ENCODE measurements at places on chromosomes 5 and 9. TPM values are rescaled to one million over a fixed set of nuclear protein-coding genes. Genes with fewer than 3 reads are reported as not detected.
A peak's percentile ranks its signal among the peaks of the same experiment; 100 is the strongest.

DNA sequence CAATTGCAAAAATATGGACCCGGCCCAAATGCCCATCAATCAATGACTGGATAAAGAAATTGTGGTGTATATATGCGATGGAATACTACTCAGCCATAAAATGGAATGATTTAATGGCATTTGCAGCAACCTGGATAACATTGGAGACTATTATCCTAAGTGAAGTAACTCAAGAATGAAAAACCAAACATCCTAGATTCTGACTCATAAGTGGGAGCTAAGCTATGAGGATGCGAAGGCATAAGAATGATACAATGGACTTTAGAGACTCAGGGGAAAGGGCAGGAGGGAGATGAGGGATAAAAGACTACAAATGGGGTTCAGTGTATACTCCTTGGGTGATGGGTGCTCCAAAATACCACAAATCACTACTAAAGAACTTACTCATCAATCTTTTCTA lies 247.6 kb upstream of the FBXL7 start:
- no peak for DNase-seq
- no peaks in the 10 kb centered on the region for H3K4me1 ChIP-seq
- H3K36me3 ChIP-seq, result no peaks in the 10 kb centered on the region
- no peak overlapping the region for H3K4me3 ChIP-seq

DNA sequence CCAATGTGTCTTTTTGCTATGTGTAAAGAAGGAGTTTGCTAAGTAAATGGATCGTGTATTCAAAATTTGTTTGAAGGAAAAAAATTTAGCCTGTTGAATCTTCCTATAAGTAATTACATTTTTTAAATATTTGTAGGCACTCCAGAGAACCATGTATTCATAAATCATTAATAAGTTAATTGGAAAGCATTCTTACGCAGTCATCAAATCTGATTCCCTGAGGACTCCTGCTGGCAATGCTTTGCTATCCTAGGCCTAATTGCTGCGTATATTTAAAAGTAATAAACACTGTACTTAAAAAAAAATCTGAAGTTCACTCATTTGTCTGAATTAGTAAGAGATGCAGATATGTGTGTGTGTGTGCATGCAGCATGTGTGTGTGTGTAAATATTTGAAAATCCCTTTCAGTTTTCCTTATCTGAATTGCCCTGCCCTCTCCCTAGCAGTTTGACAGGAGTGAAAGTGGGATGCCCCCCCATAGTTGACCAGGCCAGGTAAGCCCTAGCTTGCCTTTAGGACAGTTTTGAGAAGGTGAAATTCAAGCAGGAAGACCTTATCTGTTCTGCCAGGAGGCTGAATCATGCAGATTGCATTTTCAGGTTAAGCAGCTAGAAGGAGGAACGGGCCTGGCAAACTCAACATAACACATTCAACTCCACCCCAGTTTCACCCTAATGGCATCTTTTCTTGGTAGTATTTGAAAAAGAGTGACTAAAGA lies 81.2 kb upstream of the DNAH5 start:
- H3K4me1 ChIP-seq, result no peaks in the 10 kb centered on the region
- no peak overlapping the region for H3K27ac ChIP-seq
- H3K27me3 ChIP-seq, result peaks cover 3% of the 10 kb centered on the region
- H3K36me3 ChIP-seq, result no peaks in the 10 kb centered on the region
- DNase-seq, result no peak

- peaks cover 15% of the 10 kb centered on the region for H3K27me3 ChIP-seq
- peaks cover 61% of the 10 kb centered on the region for H3K4me1 ChIP-seq
- H3K4me3 ChIP-seq, result peak overlapping the region; percentile 72
- peaks cover 16% of the 10 kb centered on the region for H3K36me3 ChIP-seq
- peak overlapping the region; percentile 41 for H3K27ac ChIP-seq
- no peak for DNase-seq
These were observed 5.6 kb downstream of the OLFM1 start for GRCh38 chr9:135093111-135093510.

DNA sequence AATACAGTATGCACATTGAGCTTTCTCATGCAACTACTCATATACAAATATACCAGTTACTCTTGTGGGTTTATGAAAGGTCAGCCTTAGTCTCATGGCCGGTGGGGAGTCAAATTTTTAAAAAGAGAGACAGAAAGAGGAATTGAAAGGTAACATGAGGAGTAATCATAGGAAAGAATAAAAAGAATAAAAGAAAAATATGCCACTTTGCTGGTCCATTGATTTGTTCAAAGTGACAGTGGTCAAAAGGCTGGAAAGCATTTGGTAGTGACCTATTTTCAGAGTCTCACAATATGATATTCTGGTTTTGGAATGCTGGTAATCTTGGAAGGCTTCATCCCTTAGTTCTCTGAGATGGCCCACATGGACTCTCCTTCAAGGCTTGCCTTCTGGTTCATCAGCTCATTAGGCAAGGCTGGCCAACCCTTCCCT lies 67.0 kb downstream of the ZNF366 start:
- H3K36me3 ChIP-seq, result no peaks in the 10 kb centered on the region
- H3K4me3 ChIP-seq, result no peak overlapping the region
- no peak overlapping the region for H3K27ac ChIP-seq

GRCh38 chr5:108801776-108802175 lies 54.1 kb downstream of the FER start:
- H3K4me3 ChIP-seq, result no peak overlapping the region
- peaks cover 32% of the 10 kb centered on the region for H3K36me3 ChIP-seq
- no peak overlapping the region for H3K27ac ChIP-seq
- no peaks in the 10 kb centered on the region for H3K4me1 ChIP-seq
- no peaks in the 10 kb centered on the region for H3K27me3 ChIP-seq

GRCh38 chr5:58490402-58491050 lies 709 bp upstream of the GAPT start:
- H3K4me3 ChIP-seq, result no peak overlapping the region
- no peaks in the 10 kb centered on the region for H3K4me1 ChIP-seq
- no peak overlapping the region for H3K27ac ChIP-seq
- DNase-seq, result no peak
- no peaks in the 10 kb centered on the region for H3K36me3 ChIP-seq
- H3K27me3 ChIP-seq, result no peaks in the 10 kb centered on the region

- no peak within 1 kb of the TSS for H3K27ac ChIP-seq
- H3K4me3 ChIP-seq, result no peak within 1 kb of the TSS
- DNase-seq, result no peak
- H3K27me3 ChIP-seq, result no peaks in the 10 kb centered on the region
- H3K4me1 ChIP-seq, result no peaks in the 10 kb centered on the region
- peaks cover 5% of the 10 kb centered on the region for H3K36me3 ChIP-seq
These were observed at the start of gene INSL4 for GRCh38 chr9:5231212-5231611. Gene INSL4 (plus strand): TSS chr9:5231419. CDS start chr9:5231524, 105 bp downstream.

- H3K27ac ChIP-seq, result no peak overlapping the region
- H3K36me3 ChIP-seq, result peaks cover 6% of the 10 kb centered on the region
- H3K4me3 ChIP-seq, result no peak overlapping the region
- peaks cover 7% of the 10 kb centered on the region for H3K27me3 ChIP-seq
- peaks cover 12% of the 10 kb centered on the region for H3K4me1 ChIP-seq
- no peak for DNase-seq
These were observed 138.1 kb downstream of the TSSK1B start for GRCh38 chr5:113296676-113297075.

SLC4A9 gene
- not detected for total RNA-seq

GRCh38 chr5:116980581-116980980 lies 406.0 kb upstream of the SEMA6A start:
- H3K27me3 ChIP-seq, result no peaks in the 10 kb centered on the region
- H3K36me3 ChIP-seq, result no peaks in the 10 kb centered on the region
- no peak for DNase-seq
- H3K4me3 ChIP-seq, result no peak overlapping the region
- no peak overlapping the region for H3K27ac ChIP-seq

PRRX2 gene
- 2.3 TPM for total RNA-seq

GRCh38 chr9:81377320-81377719 lies 312.0 kb downstream of the TLE1 start:
- no peak overlapping the region for H3K4me3 ChIP-seq
- peak overlapping the region; percentile 22 for H3K27ac ChIP-seq
- no peaks in the 10 kb centered on the region for H3K36me3 ChIP-seq
- H3K4me1 ChIP-seq, result peaks cover 80% of the 10 kb centered on the region
- H3K27me3 ChIP-seq, result peaks cover 8% of the 10 kb centered on the region
- no peak for DNase-seq

FAM114A2 gene
- 25.8 TPM for total RNA-seq

SOHLH1 gene
- not detected for total RNA-seq

DNA sequence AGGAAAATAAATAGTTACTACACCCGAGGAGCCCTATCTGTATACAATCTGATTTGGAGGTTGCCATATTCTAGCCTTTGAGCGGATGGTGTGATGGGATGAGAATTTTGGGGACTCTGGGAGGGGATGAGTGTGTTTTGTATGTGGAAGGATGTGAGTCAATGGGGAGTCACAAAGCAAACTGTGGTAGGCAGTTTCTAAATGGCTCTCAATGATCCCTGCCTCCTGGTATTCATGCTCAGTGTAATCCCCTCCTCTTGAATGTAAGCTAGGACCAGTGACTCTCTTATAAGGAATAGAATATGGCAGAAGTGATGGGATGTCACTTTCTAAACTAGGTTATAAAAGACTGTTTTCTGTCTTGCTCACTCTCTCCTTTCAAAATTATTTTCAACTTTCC lies 205.7 kb upstream of the RIOK2 start:
- H3K4me3 ChIP-seq, result no peak overlapping the region
- H3K36me3 ChIP-seq, result no peaks in the 10 kb centered on the region
- H3K27ac ChIP-seq, result no peak overlapping the region
- DNase-seq, result no peak
- no peaks in the 10 kb centered on the region for H3K27me3 ChIP-seq

DNA sequence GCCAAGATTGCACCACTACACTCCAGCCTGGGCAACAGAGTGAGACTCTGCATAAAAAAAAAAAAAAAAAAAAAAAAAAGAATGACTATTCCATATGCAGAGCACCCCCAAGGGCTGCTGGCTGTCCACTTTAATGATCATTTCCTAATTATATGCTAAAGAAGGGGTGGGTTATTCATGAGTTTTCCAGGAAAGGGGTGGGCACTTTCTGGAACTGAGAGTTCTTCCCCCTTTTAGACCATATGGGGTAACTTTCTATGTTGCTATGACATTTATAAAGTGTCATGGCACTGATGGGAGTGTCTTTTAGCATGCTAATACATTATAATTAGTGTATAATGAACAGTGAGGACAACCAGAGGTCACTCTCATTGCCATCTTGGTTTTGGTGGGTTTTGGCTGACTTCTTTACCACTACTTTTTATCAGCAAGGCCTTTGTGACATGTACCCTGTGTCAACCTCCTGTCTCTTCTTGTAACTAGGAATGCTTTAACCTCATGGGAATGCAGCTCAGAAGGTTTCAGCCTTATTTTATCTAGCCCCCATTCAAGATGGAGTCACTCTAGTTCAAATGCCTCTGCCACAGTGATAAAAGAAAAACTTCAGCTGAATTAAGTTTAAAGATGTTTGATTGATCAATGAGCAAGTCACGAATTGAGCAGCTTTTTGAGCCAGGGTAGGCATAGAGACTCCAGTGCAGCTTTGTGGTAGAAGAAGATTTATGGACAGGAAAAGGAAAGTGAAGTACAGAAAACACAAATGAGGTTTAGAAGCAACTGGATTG lies 7.1 kb upstream of the NANS start:
- no peak overlapping the region for H3K4me3 ChIP-seq
- H3K36me3 ChIP-seq, result no peaks in the 10 kb centered on the region
- H3K27me3 ChIP-seq, result no peaks in the 10 kb centered on the region
- H3K4me1 ChIP-seq, result no peaks in the 10 kb centered on the region
- no peak for DNase-seq

- H3K36me3 ChIP-seq, result no peaks in the 10 kb centered on the region
- H3K27me3 ChIP-seq, result peaks cover 11% of the 10 kb centered on the region
- no peak overlapping the region for H3K27ac ChIP-seq
- DNase-seq, result peak; percentile 9
- H3K4me1 ChIP-seq, result no peaks in the 10 kb centered on the region
- H3K4me3 ChIP-seq, result no peak overlapping the region
These were observed 8.7 kb downstream of the SLC6A19 start for GRCh38 chr5:1209896-1210776.

- H3K4me1 ChIP-seq, result peaks cover 2% of the 10 kb centered on the region
- no peaks in the 10 kb centered on the region for H3K27me3 ChIP-seq
- H3K27ac ChIP-seq, result no peak overlapping the region
- no peak overlapping the region for H3K4me3 ChIP-seq
- peaks cover 18% of the 10 kb centered on the region for H3K36me3 ChIP-seq
These were observed 12.4 kb downstream of the POLK start for GRCh38 chr5:75524071-75524470.

DNA sequence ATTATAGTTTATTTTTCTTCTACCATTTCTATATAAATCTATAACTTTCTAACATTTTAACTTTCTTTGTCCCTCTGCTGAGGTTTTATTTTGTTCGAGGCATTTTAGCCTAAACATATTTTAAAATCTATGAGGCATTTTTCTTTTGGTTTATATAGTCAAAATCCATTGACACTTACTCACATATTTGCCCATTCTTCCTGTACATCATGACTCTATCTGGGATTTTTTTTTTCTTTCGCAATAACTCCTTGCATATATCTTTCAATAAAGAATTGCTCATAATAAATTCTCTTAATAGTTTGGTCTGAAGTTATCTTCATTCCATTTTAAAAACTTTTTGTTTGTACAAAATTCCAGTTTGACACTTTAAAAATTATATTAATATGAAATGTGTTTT lies 632.3 kb downstream of the TLE4 start:
- H3K36me3 ChIP-seq, result no peaks in the 10 kb centered on the region
- no peaks in the 10 kb centered on the region for H3K27me3 ChIP-seq
- DNase-seq, result no peak

DNA sequence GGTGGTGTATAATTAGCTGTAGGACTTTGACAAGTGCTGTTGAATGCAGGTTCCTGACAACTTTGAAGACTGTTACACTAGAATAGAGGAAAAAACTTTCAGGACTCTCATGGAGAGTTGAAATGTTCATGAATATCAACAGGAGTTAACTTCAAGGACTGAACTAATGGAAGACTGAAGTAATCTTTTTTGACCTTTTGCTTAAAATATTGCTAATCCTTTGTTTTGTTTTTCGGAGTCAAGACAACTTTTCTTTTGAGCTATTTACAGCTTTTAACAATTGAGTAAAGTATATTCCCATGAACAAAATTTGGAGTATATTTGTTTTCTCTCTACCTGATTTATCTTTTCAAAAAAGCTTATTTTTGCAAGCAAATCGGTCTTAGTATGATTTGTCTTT lies 34.1 kb upstream of the MTMR12 start:
- no peak overlapping the region for H3K4me3 ChIP-seq
- no peak overlapping the region for H3K27ac ChIP-seq
- no peak for DNase-seq
- no peaks in the 10 kb centered on the region for H3K36me3 ChIP-seq

DNA sequence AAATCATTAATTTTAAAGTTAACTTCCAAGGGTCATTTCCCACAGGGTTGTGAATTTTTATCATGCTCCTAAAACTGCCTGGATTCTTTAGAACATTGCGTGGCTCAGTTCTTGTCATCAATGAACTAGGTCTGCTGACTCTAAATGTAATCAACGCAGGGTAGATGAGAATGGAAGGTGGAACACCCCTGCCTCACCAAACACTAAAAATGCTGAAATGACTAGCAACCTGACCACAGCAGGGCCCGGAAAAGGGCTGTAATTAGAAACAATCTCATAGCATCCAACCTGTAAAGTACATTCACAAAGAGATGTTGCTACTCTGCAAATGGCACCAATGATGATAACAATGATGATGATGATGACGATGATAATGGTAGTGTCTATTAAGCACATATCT lies 356.9 kb downstream of the DEPDC1B start:
- no peak overlapping the region for H3K27ac ChIP-seq
- H3K4me3 ChIP-seq, result no peak overlapping the region
- no peaks in the 10 kb centered on the region for H3K36me3 ChIP-seq
- no peaks in the 10 kb centered on the region for H3K4me1 ChIP-seq
- no peaks in the 10 kb centered on the region for H3K27me3 ChIP-seq
- DNase-seq, result no peak

All from glutamatergic neuron (in vitro differentiated cells).